ENCODE measurements at places on chromosomes 3 and 15. TPM values are rescaled to one million over a fixed set of nuclear protein-coding genes. Genes with fewer than 3 reads are reported as not detected.

Gene CASR
- not detected for total RNA-seq

Gene CORO2B
- 2.3 TPM for total RNA-seq

Gene WDR49
- not detected for total RNA-seq

Gene SPSB4
- total RNA-seq = not detected

Gene PSMD2
- total RNA-seq = 214 TPM

DNA sequence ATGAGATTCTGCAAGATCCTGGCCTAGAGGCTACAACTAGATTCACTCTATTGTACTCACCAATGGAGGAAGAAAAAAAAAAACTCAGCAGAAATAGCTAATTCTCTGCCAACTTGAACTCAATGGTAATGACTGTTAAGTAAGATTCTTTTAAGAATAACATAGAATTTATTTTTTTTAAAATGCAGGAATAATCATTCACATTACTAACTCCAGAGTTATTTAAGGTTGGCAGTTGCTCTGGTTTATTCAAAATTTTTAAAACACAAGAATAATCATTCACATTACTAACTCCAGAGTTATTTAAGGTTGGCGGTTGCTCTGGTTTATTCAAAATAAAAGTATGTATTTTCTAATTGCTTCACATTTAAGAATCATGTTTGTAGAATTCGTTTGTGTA lies 1071.9 kb downstream of the IGSF11 start:
- no peak for DNase-seq

GRCh38 chr3:71907996-71908395 lies 123.0 kb upstream of the PROK2 start:
- DNase-seq = peak; percentile 54

DNA sequence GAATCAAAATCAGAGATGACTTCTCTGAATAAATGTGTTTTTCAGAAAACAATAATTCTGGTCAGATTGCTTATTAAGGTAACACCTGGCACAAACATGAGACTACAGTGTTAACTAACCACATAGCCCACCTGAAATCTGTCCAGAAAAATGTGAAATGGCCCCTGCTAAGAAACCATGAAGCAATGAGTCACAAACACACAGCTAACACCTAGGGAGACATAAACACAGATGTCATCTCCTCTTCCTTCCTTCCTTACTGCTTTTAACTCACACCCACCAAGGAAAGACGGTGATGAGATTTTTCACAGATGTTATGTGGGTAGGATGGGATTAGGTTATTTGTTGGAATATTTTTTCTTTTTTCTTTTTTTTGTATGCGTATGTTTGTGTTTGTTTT lies 315.0 kb upstream of the STAC start:
- DNase-seq = no peak

DNA sequence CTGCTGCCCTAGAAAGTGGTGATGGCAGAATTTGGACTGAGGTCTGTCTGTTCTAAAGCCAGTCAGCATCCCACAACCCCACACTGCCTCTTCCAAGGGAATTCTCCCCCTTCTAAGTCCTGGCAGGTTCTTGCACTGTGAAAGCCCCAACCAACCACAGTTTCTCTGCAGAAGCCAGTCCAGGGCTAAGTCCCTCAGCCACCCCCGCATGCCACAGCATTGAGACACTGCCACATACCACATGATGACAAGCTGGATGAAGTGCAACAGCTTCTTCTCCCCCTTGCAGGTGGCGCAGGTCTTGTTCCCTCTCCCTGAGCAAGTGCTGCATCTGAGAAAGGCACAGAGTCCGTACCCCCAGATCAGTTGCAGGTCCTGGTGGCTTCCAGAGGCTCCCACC lies 18.6 kb downstream of the SSUH2 start:
- DNase-seq = no peak

DNA sequence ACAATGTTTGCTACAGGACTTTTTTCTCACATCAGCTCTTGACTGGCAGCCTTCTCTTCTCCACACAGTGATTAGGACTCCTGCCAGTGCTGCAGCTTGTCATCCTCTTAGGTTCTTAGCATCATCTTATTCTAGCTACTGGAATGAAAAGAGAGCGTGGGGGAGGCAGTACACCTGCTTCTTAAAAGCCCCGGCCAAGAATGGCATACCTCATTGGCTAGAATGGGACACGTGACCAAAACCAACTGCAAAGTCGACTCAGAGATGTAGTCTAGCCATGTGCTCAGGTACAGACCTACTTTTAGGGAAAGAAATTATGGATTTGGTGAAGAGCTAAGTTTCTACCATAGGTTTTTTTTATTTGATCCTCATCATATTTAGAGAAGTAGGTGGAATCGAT lies 44.1 kb downstream of the RARB start:
- DNase-seq = no peak

DNA sequence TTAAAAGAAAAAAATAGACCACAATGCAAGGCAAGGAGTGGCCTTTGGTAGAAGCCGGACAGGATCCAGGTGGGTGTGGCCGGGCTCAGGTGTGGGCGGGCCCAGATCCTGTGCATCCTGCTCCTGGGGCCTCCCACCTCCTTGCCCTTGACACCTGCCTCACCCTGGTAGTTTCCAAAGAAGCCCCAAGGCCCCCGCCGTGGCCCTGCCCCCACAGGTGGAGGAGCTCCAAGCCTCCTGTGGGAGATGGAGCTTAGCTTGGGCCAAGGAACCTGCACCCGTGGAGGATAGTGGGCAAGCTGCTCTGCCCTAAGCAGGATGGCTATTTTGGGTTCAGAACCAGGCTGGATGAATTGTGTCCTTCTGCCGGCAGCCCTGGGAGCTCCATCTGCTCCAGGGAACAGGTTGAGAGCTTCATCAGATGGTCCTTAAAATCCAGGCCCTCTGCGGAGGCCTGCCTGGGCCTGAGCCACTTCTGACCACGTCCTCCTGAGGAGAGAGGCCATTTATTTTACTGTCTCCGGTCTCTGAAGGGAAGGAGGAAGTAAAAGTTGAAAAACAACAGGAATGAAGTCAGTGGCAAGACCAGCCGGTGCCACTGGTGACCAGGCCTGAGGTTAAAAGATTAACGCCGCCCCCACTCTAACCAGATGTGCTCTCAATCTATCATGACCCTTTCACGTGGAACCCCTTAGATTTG lies 53.9 kb upstream of the KLF13 start:
- DNase-seq = peak; percentile 65

DNA sequence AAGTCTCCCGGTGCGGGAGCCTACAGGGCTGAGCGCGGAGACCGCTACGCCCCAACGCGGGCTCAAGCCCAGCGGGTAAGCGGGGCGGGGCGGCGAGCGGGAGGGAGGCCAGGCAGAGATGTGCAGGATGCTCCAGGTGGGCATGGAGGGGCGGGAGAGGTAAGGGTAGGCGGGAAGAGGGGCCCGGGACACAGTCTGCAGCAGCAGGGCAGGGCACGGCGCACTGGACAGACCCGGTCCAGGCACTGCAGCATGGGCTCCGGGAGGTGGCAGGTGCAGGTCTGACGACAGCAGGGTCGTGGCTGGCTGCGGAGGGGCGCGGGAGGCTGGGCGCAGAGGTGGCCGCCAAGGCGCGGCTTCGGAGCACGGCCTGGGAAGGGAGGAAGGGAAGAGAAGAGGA lies 102.8 kb downstream of the GABRB3 start:
- no peak for DNase-seq

- no peak for DNase-seq
These were observed 173.2 kb upstream of the PRICKLE2 start for GRCh38 chr3:64398476-64398875.

DNA sequence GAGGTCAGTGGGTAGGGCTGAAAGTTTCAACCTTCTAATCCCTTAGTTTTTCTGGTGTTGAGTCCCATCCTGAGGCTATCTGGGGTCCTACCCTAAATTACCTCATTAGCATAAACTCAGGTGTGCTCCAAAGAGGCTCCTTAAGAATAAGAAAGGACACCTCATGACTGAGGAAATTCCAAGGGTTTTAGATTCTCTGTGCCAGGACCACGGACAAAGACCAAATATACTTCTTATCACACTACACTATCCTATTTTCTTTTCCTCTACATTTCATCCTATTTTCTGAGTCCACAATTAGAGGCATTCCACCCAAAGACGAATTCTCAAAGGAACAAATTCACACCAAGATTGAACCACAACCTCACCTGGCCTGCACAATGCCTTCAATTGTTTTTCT lies 9.8 kb upstream of the THSD4 start:
- no peak for DNase-seq

- peak; percentile 91 for DNase-seq
These were observed 65.9 kb downstream of the CACNA2D3 start for GRCh38 chr3:54188176-54188791.
